ENCODE measurements at places on chromosomes 7 and 10.

- no peak for DNase-seq
Observed at GRCh38 chr10:118020365-118020764, 26.4 kb downstream of the RAB11FIP2 start.

DNA sequence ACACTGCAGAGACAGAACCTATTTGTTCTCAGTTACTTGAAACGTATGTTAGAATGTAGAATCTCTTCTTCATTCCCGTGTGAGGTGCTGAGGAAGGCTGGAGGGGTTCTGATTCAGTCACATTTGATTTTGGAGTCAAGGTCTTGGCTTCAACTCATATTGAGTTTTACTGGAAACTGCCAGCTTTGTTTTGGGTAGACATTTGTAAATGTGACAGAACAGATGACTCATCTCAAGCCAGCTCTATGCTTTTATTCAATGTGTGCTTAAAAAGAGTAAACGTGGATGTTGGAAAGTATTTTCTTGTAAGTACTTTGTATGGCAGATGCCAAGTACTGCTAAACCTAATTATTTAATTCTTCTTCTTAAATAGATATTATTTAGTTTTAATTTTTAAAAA lies 780.8 kb upstream of the C7orf33 start:
- no peak for DNase-seq

GRCh38 chr7:126185959-126186580 lies 1066.7 kb downstream of the GRM8 start:
- no peak for DNase-seq

DNA sequence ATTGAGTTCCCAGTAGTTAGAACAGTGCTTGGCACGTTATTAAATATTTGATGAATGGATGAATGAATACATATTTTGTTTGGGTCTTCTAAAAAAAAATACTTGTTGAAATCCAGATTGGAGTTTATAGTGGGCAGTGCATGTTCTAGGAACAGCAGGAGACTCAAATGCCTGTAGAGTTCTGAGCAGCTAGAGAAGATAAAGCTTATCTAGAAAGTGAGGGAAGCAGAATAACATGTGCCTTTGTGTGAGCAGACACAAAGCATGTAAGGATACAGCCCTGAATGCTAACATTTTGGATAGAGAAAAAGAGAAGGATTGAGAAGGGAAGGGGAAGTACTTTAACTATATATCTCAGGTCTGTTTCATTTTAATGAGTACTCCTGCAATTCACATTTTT lies 71.9 kb downstream of the SRI start:
- DNase-seq: no peak

GRCh38 chr7:102103027-102103372 lies 183.7 kb upstream of the SH2B2 start:
- DNase-seq: no peak

DNA sequence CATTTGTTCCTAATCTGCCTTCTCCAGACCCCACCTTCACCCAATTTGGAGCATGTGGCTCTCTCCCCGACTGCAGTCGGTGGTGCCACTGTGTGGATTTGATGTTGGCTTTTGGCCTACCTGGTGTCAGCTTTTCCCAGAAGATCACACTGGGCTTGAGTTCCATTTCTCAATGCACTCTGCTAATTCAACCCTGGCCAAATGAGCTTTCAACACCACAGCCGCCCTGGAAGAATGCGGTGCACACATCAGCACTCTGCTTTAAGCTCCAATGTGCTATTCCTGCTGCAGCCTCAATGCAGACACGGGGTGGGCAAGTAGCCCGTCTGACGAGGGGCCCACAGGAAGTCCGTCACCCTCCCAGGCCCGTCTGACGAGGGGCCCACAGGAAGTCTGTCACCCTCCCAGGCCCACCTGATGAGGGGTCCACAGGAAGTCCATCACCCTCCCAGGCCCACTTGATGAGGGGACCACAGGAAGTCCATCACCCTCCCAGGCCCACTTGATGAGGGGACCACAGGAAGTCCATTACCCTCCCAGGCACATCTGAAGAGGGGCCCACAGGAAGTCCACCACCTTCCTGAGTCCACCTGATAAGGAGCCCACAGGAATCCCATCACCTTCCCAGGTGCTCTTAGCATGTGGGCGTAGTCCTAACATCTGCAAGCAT lies 64.4 kb downstream of the ASB13 start:
- no peak for DNase-seq

GRCh38 chr7:1671594-1672451 lies 1.7 kb downstream of the ELFN1 start:
- DNase-seq: no peak

DNA sequence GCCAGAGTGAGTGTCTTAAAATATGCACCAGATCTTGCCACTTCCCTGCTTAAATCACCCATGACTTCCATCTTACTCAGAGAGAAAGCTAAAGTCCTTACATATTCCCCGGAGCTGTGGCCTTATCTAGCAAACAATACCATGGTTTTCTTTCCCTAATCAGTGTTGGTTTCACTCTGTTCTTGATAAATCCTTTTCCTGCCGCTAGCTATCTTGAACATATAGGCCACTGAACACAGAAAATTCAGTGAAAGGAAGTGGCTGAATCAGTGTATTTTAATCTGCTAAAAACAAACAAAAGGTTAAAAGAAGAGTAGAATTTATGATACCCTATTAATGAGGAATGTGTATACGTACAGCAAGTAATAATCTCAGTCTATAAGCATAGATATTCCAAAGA lies 42.0 kb upstream of the JAZF1 start:
- no peak for DNase-seq

GRCh38 chr10:107443813-107444212 lies 279.3 kb upstream of the SORCS1 start:
- DNase-seq: no peak

DNA sequence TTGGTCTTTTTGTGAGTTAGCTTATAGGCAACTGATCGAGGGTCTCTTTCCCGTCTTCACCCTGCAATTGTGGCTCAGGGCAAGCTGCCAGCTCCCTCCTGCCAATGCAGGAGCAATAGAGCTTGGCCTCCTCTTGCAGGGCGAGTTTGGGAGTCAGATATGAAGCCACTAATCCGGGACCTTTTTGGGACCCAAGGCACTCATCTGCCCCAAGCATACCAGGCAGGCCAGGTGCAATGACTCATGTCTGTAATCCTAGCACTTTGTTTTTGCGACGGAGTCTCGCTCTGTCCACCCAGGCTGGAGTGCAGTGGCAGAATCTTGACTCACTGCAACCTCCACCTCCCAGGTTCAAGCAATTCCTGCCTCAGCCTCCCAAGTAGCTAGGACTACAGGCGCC lies 21.1 kb downstream of the LIMK1 start:
- DNase-seq: no peak

GRCh38 chr10:21494191-21495001 lies 31.1 kb downstream of the SKIDA1 start:
- DNase-seq: no peak

- DNase-seq: no peak
Observed at GRCh38 chr7:48388911-48389310, 217.7 kb downstream of the ABCA13 start.

- DNase-seq: no peak
Observed at GRCh38 chr10:25547382-25547781, 372.6 kb downstream of the GPR158 start.

GRCh38 chr10:58661336-58661735 lies 148.7 kb downstream of the BICC1 start:
- DNase-seq: no peak

DNA sequence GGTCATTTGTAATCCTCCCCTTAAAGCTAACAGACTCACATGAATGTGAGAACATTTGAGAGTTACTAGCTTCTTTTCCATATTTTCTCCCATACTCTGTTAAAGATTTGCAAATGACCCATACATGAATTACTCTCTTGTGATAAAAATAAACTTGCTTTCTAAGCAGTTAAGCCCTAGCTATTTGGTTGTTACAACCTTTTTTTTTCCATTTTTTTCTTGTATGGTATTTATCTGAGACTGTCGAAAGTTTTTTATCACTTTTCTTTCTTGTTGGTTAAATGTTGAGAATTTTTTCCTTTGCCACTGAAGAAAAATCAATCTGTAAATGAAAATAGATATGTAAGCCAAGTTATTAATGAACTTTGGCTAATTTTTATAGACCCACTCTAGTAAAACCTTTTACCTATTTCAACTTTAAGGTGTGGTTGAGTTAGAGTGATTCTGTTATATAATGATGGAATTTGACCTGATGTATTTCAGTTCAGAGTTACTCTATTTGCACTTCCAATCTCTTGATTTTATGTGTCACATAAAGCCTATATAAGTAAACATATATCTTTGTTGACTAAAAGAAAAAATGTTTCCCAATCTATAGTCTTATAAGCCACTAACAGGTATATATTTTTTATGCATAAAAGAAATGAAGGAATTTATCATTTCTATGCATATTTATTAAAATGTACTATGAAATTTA lies 19.0 kb upstream of the TMEM229A start:
- no peak for DNase-seq

DNA sequence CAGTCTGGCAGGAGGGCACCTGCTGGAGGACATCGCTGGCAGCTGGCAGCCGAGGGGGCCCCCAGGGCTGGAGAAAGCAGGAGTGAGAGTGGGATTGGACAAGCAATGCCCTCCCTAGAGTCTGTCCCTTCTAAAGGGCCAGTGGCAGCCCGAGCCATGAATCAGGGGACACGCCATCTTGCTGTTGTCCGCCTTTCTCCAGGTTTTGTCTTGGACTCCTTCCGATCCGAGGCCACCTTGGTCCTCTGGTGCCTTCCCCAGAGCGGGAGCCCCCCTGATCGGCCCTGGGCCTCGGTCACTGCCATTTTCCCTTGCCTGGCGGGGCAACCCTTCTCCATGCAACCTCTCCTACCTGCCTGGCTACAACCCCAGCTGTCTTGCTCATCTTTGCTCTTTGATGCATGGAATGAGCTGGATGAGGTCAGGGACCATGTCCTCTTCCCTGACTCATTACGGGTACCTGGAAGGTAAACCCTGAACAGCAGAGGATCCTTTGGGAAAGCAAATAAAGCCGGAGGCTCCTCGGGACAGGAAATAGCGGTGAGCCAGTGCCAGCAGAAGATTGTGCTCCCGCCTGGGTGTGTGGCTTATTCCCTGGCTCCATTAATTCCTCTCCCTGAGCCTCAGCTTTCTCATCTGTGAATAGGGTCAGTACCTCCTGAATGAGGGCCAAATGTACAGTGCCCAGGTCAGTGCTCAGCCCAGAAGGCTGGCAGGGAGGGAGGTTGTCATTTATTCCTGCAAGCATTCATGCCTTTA lies 112.0 kb downstream of the GRK5 start:
- no peak for DNase-seq

GRCh38 chr10:131954356-131954965 lies 27.3 kb downstream of the BNIP3 start:
- DNase-seq: no peak

- DNase-seq: no peak
Observed at GRCh38 chr7:97094284-97094930, 23.1 kb upstream of the SDHAF3 start.

GRCh38 chr7:41881331-41882130 lies 178.6 kb upstream of the INHBA start:
- peak; percentile 28 for DNase-seq

- no peak for DNase-seq
Observed at GRCh38 chr10:125419146-125419545, 258.8 kb upstream of the CTBP2 start.

DNA sequence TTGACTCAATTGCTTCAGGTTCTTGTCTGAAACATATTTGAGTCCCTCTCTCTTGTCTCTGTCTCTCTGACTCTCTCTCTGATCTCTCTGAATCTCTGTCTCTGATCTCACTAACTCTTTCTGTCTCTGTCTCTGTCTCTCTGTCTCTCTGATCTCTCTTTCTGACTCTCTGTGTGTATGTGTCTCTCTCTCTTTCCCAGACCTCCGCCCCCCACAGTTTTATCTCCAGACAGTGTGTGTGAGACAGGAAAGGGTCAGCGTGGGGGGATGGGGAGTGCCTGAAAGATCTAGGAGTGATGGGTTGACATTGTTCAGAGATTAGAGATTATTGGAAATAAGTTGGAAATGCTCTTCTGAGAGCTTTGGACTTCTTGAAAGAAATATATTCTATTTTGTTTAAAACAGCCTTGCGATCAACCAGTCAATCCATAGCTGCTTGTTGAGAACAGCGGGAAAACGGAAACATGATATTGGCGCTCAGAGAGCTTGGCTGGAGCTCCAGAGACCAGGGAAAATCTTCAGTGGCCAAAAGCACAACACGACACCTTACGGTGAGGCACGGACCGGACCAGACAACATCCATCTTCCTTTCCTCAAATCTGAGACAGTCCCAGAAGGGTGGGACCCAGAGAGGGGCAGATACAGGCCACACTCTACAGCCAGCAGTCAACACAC lies 35.5 kb downstream of the CALML3 start:
- DNase-seq: no peak

GRCh38 chr7:142770661-142771352 lies at the start of gene PRSS2:
PRSS2 (plus strand) TSS chr7:142770970; CDS start chr7:142770983, 13 bp downstream.
- no peak for DNase-seq

GRCh38 chr7:33667196-33667595 lies 238.1 kb upstream of the BMPER start:
- DNase-seq: no peak

GRCh38 chr7:108623220-108623619 lies 53.5 kb downstream of the DNAJB9 start:
- DNase-seq: no peak

DNA sequence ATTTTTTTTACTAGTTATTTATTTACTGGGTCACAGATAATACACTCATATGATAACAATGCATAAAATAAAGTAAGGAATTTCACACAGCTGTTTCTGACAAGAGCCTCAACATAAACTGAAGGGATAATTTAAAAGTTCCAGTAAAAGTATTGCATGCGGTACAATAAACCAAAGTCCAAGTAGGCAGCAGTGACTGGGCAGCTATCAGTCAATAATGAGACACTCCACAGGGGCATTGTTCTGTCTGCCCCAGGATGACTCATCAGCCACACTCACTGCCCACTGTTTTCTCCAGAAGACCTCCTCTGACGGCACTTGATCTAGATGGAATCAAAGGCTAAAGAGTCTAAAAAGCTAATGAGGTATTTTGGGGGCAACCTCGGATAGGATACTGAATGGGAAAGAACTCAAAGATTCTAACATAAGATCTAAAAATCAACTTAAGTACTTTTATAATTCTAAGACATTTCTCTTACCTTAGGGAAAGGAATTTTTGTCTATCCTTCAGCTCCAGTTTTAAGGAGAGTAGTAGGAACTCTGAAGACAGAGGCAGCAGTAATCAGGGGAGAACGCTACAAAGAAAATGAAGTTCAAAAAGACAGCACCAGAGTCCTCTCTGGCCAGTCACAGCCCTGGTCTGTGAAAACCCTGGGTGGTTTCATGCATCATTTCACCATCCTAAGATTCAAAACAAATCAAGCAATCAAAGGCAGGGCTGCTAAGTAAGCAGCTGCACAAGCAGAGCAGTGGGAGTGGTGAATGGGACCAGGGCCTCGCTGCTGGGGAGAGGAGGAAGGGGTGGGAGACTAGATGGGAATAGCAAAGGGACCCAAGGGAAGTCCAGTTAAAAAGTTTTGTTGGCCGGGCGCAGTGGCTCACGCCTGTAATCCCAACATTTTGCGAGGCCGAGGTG lies 175.1 kb downstream of the AVL9 start:
- DNase-seq: no peak

DNA sequence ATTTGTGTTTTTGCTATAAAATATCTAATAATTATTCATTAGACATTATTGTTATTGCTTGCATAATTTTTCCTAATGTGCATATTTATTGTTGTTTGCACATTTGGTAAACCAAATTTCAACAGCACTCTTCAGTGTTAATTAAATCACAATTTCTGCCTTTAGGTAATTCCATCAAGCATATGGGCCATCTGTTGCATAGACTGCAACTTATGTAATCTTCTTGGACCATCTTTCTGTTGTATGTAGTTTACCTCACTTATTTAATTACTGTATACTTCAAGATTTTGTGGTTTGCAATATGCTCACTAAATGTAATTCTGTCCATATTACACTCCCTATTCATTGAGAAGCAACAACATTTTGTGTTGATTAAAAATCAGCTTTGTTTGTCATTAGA lies 1360.1 kb downstream of the REEP3 start:
- DNase-seq: no peak

GRCh38 chr7:50718311-50718710 lies 64.4 kb downstream of the GRB10 start:
- no peak for DNase-seq
